ENCODE measurements at places on chromosomes 4 and X.

DNA sequence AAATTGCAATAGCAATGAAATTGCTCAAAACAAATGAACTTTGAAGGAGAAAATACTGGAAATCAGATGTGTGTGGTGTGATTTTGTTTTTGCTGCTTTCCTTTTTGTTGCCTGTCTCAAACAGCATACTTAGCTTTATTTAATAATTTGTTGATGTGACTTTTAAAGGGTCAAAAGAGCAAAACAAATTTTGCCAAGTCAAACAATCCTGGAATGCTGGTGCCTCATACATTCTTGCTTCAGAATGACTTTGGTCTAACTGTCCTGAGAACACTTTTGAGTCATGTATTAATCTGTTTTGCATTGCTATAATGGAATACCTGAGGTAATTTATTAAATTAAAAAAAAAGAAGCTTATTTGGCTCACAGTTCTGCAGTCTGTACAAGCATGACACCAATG lies 3.4 kb downstream of the PF4V1 start:
- no peak for DNase-seq

DNA sequence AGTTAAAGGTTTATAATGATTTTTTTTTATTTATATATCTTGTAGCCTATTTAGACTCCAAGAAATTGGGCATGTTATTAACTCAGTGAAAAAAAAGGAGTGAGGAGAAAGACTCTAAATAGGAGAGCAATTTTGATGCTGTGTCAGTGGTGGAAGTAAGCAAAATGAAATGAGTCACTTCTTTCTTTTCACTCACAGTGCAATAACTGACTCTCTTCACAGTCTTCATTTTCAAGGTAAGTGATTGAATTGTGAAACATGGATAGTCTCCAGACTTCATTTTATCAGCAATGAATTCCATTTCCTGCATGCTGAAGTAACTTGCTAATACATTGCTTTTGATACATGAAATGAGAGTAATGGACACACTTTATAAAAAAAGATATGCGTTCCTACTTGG lies 2271.5 kb downstream of the PCDH7 start:
- DNase-seq: no peak

DNA sequence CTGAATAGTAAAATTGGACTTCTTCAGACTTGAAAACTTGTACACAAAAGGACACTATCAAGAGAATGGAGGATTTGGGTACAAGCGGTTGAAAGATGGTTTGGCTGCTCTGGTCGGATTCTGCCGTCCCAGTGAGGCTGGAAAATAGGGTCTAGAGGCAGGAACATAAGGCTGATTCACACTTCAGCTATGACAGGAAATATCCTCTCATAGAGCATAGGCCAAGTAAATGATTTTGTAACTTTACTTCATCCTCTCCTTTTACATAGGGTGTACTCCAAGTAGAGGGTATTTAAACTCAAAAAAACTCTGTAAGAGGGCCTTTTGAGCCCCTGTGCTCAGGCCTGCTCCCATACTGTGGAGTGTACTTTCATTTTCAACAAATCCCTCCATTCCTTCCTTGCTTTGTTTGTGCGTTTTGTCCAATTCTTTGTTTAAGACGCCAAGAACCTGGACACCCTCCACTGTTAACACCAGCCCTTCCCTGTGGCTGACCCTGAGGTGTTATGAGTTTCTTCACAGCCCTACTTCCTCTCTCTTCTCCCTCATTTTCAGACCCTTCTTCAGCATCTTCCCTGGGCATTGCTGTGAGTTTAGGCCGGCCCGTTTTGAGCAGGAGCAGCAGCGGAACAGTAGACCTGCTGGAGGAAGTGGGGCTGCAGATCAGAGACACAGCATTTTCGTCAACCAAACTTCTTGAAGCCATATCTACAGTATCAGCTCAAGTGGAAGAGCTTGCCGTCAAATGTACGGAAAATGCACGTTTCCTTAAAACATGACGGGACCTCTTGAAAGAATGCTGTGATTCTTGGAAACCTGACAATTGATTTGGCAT lies 7.2 kb downstream of the PGAM4 start:
- no peak for DNase-seq

- no peak for DNase-seq
Measured at GRCh38 chrX:2694914-2695267, 3.8 kb downstream of the CD99 start.

GRCh38 chr4:172978848-172979247 lies 189.8 kb upstream of the GALNT7 start:
- no peak for DNase-seq

DNA sequence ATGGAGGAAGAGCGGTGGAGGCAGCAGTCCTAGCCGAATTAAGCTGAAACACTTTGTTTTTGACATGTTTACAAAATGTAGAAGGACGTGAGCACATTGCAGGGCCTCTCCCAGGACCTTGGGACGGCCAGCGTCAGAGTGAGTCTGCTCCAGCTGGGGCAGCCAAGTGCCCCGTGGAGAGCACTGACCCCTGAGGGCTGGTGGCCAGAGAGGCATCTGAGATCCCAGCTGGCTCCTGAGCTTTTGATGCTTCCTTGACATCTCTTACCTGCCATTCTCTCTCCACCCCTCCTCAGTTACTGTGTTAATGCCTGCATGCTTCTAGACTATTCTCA lies 24.7 kb downstream of the NAT8L start:
- no peak for DNase-seq

DNA sequence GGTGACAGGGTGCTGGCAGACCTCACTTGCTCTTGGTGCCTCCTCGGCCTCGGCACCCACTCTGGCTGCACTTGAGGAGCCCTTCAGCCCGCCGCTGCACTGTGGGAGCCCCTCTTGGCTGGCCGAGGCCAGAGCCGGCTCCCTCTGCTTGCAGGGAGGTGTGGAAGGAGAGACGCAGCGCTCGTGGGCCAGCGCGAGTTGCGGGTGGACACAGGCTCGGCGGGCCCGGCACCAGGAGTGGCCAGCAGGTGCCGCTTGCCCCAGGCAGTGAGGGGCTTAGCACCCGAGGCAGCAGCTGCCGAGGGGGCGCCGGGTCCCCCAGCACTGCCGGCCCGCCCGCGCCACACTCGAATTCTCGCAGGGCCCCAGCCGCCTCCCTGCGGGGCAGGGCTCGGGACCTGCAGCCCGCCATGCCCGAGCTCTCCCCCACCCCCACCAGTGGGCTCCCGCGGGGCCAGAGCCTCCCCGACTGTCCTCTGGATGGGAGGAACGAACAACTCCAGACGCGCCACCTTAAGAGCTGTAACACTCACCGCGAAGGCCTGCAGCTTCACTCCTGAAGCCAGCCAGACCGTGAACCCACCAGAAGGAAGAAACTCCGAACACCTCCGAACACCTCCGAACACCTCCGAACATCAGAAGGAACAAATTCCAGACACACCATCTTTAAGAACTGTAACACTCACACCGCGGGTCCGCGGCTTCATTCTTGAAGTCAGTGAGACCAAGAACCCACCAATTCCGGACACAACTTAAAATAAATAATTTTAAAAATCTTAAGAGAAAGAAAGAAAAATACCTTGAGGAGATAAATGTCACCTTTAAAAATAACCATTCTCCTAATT lies 311.1 kb upstream of the SLC7A11 start:
- DNase-seq: no peak

DNA sequence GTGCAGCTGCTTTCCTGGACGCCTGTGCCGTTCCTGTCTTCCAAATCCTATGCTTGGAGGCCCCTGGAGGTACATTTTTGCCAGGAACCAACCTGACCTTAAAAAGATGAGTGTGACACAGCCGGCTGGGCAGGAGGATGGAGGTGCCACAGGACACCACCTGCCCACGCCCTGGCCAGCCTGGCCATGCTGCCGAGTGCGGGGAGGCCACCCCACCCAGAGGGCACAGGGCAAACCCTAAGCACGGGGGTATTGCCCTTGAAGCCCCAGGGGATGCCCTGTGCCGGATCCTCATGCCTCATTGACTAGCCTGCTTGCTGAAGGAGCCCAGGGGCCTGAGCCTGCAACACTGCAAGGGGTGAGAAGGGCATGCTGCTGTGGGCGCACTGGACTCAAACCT lies 20.1 kb downstream of the FGFR3 start:
- no peak for DNase-seq

DNA sequence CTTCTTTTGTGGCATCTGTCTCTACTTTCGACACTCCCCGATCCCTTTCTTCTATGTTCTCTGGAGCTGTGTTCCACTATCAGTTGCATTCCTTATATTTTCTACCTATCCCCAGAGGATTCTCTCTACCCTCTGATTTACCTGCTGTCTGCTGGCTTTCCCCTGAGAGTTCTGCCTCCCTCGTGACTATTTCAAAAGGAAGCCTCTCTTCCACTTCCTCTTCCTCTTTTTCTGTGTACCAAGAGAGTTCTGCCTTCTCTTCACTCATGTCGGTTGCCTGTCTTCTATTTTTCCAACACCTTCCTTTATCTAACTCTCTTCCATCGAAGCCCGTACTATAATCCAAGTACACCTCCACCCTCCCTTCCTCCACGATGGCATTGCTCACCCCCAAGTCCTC lies 631.7 kb downstream of the SMARCA1 start:
- DNase-seq: no peak

- DNase-seq: no peak
Measured at GRCh38 chr4:45350438-45350837, 624.1 kb upstream of the GNPDA2 start.

DNA sequence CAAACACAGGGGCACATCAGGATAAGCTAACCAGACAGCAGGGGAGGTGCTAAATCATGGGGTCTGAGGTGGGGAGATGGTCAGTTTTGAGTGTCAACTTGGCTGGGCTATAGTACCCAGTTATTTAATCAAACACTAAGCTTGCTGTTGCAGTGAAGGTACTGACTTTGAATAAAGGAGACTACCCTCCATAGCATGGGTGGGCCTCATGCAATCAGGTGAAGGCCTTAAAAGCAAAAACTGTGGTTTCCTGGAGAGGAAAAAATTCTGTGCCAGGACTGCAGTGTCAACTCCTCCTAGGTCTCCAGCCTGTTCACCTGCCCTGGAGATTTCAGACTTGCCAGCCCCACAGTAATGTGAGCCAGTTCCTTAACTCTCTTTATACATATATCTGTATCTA lies 12.6 kb upstream of the HSFX2 start:
- DNase-seq: no peak

Data from HFF-Myc (cell line).